ENCODE measurements at places on chromosomes 6 and 20.

- DNase-seq, result no peak
These were observed 370.0 kb upstream of the CNR1 start for GRCh38 chr6:88536071-88536625.

DNA sequence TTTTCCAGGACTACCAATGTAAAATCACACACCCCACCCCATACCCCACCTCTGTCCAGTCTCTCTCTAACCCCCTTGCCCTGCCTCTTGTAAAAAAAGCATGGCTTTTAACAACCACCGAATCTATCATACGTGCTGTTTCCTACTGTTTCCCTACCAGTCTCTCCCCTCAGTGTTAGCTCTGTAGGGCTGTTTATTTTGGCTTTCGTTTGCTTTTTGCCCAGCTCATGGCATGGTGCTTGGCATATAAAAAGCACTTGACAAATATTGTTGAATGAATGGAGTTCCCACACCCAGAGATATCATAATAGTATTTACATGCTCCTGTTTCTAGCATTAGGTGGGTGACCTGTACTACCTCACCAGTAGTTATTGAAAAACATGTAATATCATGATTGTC lies 148.2 kb downstream of the OPRM1 start:
- DNase-seq, result no peak

DNA sequence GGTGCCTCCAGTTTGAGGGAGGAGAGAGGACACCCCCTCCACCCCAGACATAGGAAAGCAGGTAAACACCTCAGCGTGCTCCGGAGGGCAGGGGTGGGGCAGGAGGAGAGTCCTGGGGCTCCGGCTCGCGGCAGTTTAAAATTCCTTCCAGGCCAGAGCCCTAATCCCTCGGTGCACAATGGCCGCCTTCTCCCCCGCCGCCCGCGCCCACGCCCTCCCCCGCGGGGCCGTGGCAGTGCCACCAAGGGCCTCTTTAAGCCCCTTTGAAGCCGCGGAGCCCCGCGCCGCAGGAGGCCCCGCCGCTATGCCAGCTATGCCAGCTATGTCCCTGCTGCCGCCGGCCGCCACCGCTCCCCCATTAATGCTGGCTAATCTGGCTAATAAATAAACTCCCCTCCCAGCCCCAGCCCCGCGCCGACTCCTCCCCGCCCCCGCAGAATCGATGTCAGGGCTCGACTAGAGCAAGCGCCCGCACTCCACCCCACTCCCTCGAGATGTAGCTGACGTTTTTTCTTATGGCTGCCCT lies 125.1 kb downstream of the MRPL14 start:
- no peak for DNase-seq

DNA sequence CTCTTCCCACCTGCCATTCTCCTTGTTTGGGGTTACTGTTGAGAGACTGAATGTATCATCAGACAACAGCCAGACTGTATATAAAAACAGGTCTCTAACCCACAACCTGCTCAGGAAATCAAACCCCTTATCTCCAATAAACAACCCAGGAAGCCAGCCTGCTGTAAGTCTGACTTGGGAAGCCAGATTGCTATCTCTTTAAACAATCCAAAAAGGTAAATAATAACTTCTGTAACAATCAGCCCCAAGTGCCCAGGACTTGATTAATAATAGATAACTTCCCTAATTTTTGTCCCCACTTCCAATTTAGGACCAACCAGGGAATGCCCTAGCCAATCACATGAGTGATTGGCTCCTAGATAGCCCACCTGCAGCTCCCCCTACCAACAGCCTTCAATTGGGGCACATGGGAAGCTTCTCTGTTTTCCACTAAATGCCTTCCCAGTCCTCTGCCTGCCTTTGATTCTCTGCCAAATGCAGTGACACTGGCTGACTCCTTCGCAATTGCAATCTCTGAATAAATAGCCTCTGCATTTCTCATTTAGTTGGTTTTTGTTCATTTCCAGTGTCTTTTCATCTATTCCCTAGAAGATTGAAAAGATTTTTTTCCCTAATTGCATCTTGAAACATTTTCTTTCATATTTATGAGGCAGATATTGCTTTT lies 117.1 kb upstream of the TAB2 start:
- DNase-seq, result no peak

All from stimulated activated CD8-positive, alpha-beta memory T cell treated with anti-CD3 and anti-CD28 coated beads, Interleukin-4, amount 100 ng/mL, for 1 hour (primary cell).